ENCODE measurements at places on chromosomes 3 and 15.

- no peaks in the 10 kb centered on the region for H3K27me3 ChIP-seq
- DNase-seq, result peak; percentile 77
- no peak overlapping the region for H3K4me3 ChIP-seq
- no peaks in the 10 kb centered on the region for H3K36me3 ChIP-seq
These were observed 248.0 kb upstream of the LYSMD4 start for GRCh38 chr15:99981191-99981647.

DNA sequence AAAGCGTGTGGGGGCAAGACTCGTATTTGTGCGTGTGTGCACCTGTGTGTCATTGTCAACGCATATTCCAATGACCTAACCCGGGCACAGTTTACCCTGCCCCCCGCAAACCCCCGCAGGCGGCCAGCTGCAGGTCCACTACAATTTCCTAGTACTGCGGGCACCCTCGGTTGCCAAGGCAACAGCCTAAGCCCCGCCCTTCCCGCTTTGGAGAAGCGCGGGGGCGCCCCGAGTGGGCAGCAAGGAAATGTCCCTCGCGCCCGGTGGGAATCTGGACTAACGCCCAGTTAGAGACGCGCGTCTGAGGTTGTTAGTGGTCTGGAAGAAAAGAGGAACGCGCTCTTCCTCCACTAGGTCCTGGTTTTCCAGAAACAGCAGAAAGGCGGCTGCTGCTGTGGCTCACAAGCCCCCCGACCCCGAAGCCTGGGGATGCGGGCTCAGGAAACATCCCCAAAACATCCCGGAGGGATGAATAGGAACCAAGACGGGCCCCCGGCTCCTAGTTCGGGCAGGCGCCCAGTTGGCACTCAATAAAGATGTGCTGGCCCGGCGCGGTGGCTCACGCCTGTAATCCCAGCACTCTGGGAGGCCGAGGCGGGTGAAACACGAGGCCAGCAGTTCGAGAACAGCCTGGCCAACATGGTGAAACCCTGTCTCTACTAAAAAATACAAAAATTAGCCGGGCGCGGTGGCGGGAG is 1.1 kb downstream of the ABHD14A start:
- peaks cover 10% of the 10 kb centered on the region for H3K4me1 ChIP-seq
- H3K27ac ChIP-seq, result no peak overlapping the region

DNA sequence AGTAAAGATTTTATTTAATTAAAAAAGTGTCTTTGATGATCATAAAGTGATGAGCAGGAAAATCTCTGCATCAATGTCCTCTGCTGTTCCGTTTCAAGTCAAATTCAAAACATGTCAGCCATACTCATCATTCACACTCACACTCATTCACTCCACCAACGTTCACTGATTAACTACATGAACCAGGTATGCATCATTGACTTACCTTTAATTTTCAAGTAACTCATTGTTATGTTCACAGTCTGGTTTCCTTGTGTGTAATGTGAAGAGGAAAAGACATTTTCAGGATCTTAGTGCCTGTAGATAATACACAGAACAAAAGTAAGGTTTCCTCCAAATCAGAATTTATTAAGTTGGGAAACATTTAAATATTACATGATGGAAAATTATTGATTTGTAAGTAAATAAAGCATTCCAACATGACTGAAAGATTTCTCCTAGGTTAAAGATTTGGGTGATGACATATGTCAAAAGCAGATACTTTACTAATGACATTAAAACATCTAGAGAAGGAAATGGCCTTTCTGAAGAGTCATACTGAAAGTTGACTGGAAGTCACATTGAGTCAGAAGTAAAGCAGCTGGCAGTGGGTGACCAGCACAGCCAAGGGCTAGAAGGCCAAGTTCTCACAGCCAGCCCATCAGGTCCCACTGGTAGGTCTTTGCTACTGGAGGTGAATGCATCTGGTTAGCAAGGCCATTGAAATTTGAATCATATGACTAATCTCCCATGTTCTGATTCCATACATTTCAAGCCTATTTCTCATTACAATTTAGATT is 251.9 kb downstream of the CDIN1 start:
- no peaks in the 10 kb centered on the region for H3K4me1 ChIP-seq
- H3K27ac ChIP-seq, result no peak overlapping the region
- no peaks in the 10 kb centered on the region for H3K36me3 ChIP-seq
- no peak for DNase-seq
- no peak overlapping the region for H3K4me3 ChIP-seq
- H3K27me3 ChIP-seq, result no peaks in the 10 kb centered on the region

- DNase-seq, result peak; percentile 96
- no peaks in the 10 kb centered on the region for H3K4me1 ChIP-seq
- no peaks in the 10 kb centered on the region for H3K36me3 ChIP-seq
These were observed 88.9 kb upstream of the PTX3 start for GRCh38 chr3:157347577-157348303.

DNA sequence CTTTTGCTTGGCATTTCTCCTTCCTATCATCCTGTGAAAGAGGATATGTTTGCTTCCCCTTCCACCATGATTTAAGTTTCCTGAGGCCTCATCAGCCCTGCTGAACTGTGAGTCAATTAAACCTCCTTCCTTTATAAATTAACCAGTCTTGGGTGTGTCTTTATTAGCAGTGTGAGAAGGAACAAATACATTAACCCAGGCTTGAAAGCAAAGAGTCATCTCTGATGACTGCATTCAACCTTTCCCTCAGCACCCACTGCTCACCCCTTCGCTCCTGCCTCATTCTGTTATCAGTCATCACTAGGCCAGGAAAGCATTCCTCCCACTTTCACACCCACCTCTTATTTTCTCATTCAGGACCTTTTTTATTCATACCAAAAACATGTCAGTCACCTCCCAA is 59.6 kb upstream of the CASR start:
- peaks cover 16% of the 10 kb centered on the region for H3K27me3 ChIP-seq
- no peaks in the 10 kb centered on the region for H3K4me1 ChIP-seq
- no peak overlapping the region for H3K27ac ChIP-seq
- H3K36me3 ChIP-seq, result no peaks in the 10 kb centered on the region

DNA sequence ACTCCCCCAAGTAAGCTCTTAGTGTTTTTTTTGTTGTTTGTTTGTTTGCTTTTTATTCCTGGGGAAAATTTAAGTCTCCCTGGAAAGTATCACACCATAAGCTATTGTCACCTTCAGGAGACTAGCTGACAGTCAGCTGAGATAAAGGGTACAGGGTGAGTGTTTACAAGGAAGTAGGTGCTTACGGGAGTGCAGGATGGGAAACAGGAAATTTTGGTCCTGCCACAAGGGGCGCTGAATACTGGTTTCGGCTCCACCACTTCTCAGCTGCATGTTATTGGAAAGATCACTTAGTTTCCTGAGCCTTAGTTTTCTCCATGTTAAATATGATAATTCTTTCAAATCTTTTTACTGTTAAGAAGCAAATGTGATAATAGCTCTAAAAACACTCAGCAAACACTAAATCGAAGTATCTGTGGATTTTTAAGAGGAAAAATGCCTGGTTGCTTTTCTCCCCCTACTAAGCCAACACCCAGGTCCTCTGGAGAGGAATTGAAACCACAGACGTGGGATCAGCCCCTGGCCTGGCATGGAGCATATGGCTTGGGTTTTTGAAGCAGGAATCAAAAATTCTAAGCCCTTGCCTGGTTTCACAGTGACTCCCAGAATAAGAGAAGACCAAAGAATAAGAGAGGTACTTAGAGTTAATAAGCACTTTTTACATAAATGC is 90.7 kb downstream of the SCN11A start:
- H3K27ac ChIP-seq, result no peak overlapping the region
- DNase-seq, result peak; percentile 90
- H3K27me3 ChIP-seq, result no peaks in the 10 kb centered on the region

GRCh38 chr15:20341901-20342600 is 199.5 kb downstream of the GOLGA6L6 start:
- peak; percentile 85 for DNase-seq
- H3K27me3 ChIP-seq, result no peaks in the 10 kb centered on the region
- no peaks in the 10 kb centered on the region for H3K36me3 ChIP-seq
- H3K4me1 ChIP-seq, result no peaks in the 10 kb centered on the region
- H3K4me3 ChIP-seq, result no peak overlapping the region

DNA sequence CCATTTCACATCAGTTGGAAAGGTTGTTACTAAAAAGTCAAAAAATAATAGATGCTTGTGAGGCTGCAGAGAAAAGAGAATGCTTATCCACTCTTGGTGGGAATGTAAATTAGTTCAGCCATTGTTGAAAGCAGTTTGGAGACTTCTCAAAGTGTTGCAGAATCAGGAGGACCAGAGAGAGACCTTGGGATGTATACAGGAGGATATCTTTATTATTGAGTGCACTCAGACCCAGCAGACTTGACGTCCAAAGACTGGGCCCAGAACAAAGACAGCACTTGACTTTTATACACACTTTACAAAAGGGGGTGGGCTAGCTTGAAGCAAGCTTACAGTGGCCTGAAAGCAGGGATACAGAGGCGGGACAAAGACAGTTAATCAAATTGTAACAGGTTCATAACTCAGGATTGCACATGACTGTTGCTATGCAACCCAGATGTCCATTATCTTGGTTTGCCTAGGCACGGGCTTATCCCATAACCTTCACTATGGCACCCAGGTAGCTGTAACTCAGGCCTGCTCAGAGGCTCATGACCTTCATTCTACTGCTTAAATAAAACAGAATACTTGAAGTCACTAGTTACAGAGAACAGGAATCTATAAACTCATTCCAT is 127.7 kb downstream of the SPATA16 start:
- H3K36me3 ChIP-seq, result no peaks in the 10 kb centered on the region
- H3K4me1 ChIP-seq, result no peaks in the 10 kb centered on the region
- H3K4me3 ChIP-seq, result no peak overlapping the region
- H3K27ac ChIP-seq, result no peak overlapping the region
- no peaks in the 10 kb centered on the region for H3K27me3 ChIP-seq

GRCh38 chr3:46662771-46663551 is 30.5 kb downstream of the ALS2CL start:
- no peaks in the 10 kb centered on the region for H3K27me3 ChIP-seq
- no peak overlapping the region for H3K27ac ChIP-seq
- peaks cover 9% of the 10 kb centered on the region for H3K4me1 ChIP-seq
- no peak overlapping the region for H3K4me3 ChIP-seq
- H3K36me3 ChIP-seq, result no peaks in the 10 kb centered on the region

GRCh38 chr3:196640297-196641018 is 964 bp downstream of the NRROS start:
- H3K27me3 ChIP-seq, result peaks cover 22% of the 10 kb centered on the region
- H3K4me3 ChIP-seq, result no peak overlapping the region
- DNase-seq, result no peak
- H3K36me3 ChIP-seq, result no peaks in the 10 kb centered on the region
- H3K4me1 ChIP-seq, result no peaks in the 10 kb centered on the region
- no peak overlapping the region for H3K27ac ChIP-seq

- no peaks in the 10 kb centered on the region for H3K36me3 ChIP-seq
- no peak overlapping the region for H3K4me3 ChIP-seq
- H3K27ac ChIP-seq, result no peak overlapping the region
- no peak for DNase-seq
These were observed 31.3 kb upstream of the LYSMD4 start for GRCh38 chr15:99764522-99764921.

DNA sequence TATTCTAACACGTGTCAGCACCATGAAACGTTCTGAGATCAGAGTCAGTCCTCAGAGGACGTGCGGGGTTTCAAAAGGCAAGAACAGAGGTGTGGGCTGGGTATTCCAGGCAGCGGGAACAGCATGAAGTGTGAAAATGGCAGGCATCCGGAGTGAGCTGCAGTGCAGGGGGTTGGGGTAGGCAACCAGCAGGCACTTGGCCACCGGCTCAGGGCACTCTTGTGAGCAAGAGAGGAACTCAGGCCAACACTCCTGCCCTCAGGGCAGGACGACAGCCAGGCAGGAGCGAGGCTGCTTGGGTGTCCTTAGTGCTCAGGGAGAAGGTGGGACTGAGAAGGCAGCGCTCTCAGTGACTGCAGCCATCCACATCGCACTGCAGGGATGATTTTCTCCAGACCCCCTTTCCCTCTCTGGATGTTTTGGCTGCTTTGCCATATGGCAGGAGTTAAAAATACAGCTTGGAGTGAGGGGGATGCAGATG is 151.1 kb downstream of the NUP210 start:
- H3K4me3 ChIP-seq, result no peak overlapping the region
- no peaks in the 10 kb centered on the region for H3K36me3 ChIP-seq
- no peak overlapping the region for H3K27ac ChIP-seq
- H3K27me3 ChIP-seq, result no peaks in the 10 kb centered on the region

GRCh38 chr3:76212679-76213078 is 427.3 kb upstream of the ZNF717 start:
- no peak for DNase-seq
- H3K4me3 ChIP-seq, result no peak overlapping the region
- H3K27ac ChIP-seq, result no peak overlapping the region
- no peaks in the 10 kb centered on the region for H3K27me3 ChIP-seq
- no peaks in the 10 kb centered on the region for H3K36me3 ChIP-seq

GRCh38 chr3:167813169-167814123 is 77.9 kb downstream of the SERPINI1 start:
- no peak overlapping the region for H3K4me3 ChIP-seq
- no peak overlapping the region for H3K27ac ChIP-seq
- DNase-seq, result no peak
- H3K27me3 ChIP-seq, result no peaks in the 10 kb centered on the region
- no peaks in the 10 kb centered on the region for H3K4me1 ChIP-seq

GRCh38 chr3:179116816-179117215 is 31.3 kb upstream of the PIK3CA start:
- H3K27me3 ChIP-seq, result no peaks in the 10 kb centered on the region
- no peaks in the 10 kb centered on the region for H3K36me3 ChIP-seq
- H3K4me1 ChIP-seq, result no peaks in the 10 kb centered on the region

GRCh38 chr15:58425185-58425584 is 6.6 kb upstream of the LIPC start:
- no peaks in the 10 kb centered on the region for H3K36me3 ChIP-seq
- no peak overlapping the region for H3K27ac ChIP-seq
- H3K4me1 ChIP-seq, result peaks cover 7% of the 10 kb centered on the region
- no peak overlapping the region for H3K4me3 ChIP-seq
- no peaks in the 10 kb centered on the region for H3K27me3 ChIP-seq
- no peak for DNase-seq
